ENCODE measurements at places on chromosomes 2 and 18.

DNA sequence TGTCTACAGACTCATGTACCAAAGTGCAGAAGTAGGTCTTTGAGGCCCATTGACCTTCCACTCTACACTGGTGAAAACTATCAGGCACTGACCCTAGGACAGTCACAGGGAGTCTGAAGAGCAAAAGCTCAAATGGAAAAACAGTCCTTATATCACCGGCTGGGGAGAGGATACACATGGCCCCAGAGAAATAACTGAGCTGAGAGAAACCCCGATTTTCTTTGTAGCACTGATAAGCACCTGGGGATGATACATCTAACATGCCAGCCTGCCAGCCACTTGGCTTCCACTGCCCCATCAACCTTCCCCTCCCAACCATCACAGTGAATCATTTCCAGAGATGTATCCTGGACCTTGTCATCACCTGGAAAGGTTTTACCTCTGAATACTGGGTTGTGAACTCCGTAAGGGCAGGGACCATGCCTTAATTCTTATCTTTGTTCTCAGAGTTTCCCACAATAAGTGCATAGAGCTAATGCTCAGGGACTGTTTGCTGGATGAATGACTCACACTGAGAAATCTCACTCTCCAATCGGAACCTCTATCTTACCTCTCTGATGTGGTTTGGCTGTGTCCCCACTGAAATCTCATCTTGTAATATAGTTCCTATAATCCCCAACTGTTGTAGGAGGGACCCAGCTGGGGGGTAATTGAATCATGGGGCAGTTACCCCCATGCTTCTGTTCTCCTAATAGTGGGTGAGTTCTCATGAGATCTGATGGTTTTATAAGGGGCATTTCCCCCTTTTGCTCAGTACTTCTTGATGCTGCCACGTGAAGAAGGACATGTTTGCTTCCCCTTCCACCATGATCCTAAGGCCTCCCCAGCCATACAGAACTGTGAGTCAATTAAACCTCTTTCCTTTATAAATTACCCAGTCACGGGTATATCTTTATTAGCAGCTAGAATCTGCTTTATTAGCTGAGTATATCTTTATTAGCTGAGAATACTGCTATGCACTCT lies 37.1 kb downstream of the EVA1A start:
- DNase-seq: peak; percentile 77

- no peak for DNase-seq
Observed at GRCh38 chr18:44320619-44321460, 359.8 kb upstream of the SETBP1 start.

DNA sequence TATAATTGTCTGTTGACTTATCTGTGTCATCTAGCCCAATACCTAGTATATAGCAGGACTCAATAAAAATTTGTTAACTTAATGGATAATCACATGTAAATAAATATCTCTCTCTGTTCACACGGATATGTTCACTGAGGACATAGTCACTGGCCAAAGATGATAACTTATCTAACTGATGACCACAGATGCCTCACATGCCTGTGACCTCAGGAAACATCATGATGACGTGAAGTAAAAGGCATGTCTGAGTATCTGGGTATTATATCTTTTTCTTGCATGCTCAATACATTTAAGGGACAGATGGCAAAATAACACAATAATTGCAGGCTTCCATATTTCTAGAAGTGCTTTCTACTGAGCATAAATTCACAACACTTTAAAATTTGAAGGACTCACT lies 41.4 kb upstream of the PARD3B start:
- peak; percentile 75 for DNase-seq

GRCh38 chr2:196592331-196592910 lies 47.1 kb upstream of the CCDC150 start:
- DNase-seq: peak; percentile 73

GRCh38 chr18:54150226-54150625 lies 74.2 kb downstream of the MBD2 start:
- DNase-seq: no peak

GRCh38 chr18:45518311-45519155 lies 96.7 kb upstream of the SLC14A2 start:
- DNase-seq: peak; percentile 18
